Effector memory CD4-positive, alpha-beta T cell (primary cell): ENCODE measurements at places on chromosomes 1 and 21.

GRCh38 chr1:164628772-164629171 lies 69.8 kb downstream of the PBX1 start:
- H3K4me3 ChIP-seq, result no peak overlapping the region
- no peaks in the 10 kb centered on the region for H3K27me3 ChIP-seq
- no peak overlapping the region for H3K27ac ChIP-seq
- no peaks in the 10 kb centered on the region for H3K4me1 ChIP-seq

GRCh38 chr1:21077085-21077484 lies 99.6 kb downstream of the EIF4G3 start:
- H3K27me3 ChIP-seq, result no peaks in the 10 kb centered on the region
- no peaks in the 10 kb centered on the region for H3K4me1 ChIP-seq
- no peak for DNase-seq
- no peak overlapping the region for H3K4me3 ChIP-seq

- DNase-seq, result no peak
- H3K4me1 ChIP-seq, result peaks cover 29% of the 10 kb centered on the region
- no peaks in the 10 kb centered on the region for H3K27me3 ChIP-seq
- no peaks in the 10 kb centered on the region for H3K36me3 ChIP-seq
- H3K27ac ChIP-seq, result no peak overlapping the region
These were observed 30.9 kb downstream of the SELL start for GRCh38 chr1:169680377-169681019.

DNA sequence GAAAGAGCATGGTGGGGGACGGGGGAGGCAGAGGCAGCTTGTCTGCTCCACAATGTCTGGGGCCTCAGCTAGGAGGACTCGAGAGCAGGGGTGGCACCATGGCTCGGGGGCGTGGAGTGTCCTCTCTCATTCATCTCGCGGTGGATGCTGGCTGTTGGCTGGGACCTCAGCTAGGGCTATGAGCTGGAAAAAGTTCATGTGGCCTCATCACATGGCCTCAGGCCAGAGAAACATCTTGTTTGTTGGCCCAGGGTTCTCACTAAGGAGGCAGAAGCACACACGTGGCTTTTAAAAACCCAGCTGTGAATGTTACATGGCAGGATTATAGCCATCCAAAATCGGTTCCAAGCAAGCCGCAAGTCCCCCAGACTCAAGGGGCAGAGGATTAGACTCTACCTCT lies 6.2 kb upstream of the CENPS start:
- no peaks in the 10 kb centered on the region for H3K27me3 ChIP-seq
- peaks cover 13% of the 10 kb centered on the region for H3K36me3 ChIP-seq
- no peak overlapping the region for H3K4me3 ChIP-seq
- no peak overlapping the region for H3K27ac ChIP-seq
- H3K4me1 ChIP-seq, result peaks cover 5% of the 10 kb centered on the region

- H3K36me3 ChIP-seq, result no peaks in the 10 kb centered on the region
- H3K27me3 ChIP-seq, result peaks cover 3% of the 10 kb centered on the region
- H3K4me3 ChIP-seq, result no peak overlapping the region
- no peaks in the 10 kb centered on the region for H3K4me1 ChIP-seq
- H3K27ac ChIP-seq, result no peak overlapping the region
- no peak for DNase-seq
These were observed 93.5 kb downstream of the MRPL39 start for GRCh38 chr21:25513810-25514209.

DNA sequence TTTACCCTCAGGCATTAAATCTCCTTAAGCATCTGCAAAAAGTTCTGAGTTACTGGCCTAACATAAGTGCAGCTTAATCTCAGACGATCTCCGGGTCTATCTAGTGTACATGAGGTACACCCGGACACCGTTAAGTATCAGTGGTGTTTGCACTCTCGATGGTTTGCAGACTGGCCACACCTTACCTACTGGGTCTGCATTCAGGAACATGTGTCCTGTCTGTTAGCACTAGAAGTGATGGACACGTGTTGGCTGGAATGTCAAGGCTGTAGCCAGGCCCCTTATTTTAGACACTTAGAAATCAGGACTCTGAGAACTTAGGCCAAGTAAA lies 783 bp upstream of the AGL start:
- no peaks in the 10 kb centered on the region for H3K36me3 ChIP-seq
- H3K27me3 ChIP-seq, result no peaks in the 10 kb centered on the region
- H3K4me1 ChIP-seq, result peaks cover 6% of the 10 kb centered on the region
- H3K4me3 ChIP-seq, result peak overlapping the region; percentile 93

GRCh38 chr1:198918920-198919319 lies 280.1 kb downstream of the PTPRC start:
- peaks cover 6% of the 10 kb centered on the region for H3K4me1 ChIP-seq
- H3K27me3 ChIP-seq, result no peaks in the 10 kb centered on the region
- H3K27ac ChIP-seq, result no peak overlapping the region
- no peaks in the 10 kb centered on the region for H3K36me3 ChIP-seq
- H3K4me3 ChIP-seq, result no peak overlapping the region

DNA sequence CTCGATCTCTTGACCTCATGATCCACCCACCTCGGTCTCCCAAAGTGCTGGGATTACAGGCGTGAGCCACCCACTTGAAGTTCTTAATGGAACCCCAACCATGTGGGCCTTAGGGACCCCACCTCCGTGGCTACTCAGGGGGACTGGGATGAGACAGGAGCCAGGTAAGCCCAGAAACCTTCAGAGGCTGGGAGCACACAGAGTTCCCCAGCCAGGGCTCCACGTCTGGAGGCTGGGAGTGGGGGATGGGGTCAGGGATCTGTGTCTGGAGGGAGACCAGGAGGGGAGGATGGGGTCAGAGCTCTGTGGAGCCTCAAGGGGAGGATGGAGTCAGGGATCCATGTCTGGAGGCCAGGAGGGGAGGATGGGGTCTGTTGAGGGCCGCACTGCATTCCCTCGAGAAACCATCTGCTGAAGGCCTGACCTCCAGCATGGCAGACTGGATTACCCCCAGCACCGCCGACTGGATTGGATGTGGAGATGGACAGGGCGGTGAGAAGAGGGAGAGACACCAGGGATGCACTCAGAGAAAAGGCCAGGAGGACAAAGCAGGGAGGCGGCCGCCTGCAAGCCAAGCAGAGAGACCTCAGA lies 2.1 kb upstream of the FTCD start:
- H3K27me3 ChIP-seq, result no peaks in the 10 kb centered on the region
- no peaks in the 10 kb centered on the region for H3K36me3 ChIP-seq
- no peak for DNase-seq

DNA sequence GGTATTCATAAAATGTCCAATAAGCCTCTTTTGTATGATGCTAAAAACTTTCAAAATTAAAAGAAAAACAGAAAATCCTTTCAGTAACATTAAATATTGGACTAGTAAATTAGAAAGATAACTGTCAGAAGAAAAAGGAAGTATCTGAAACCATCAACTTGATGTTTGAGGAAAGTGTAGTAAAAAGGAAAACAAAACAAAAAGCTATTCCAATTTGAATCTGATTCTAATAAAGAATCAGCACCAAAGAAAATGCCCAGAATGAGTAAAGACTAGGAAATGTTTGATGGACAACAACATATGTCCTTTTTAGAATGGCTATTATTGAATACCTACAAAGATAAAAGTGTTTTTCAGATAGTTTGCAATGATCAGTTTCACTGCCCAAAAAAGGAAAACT lies 79.9 kb upstream of the RBM34 start:
- H3K4me3 ChIP-seq, result no peak overlapping the region
- H3K4me1 ChIP-seq, result peaks cover 3% of the 10 kb centered on the region
- no peak overlapping the region for H3K27ac ChIP-seq

- DNase-seq, result no peak
- H3K27me3 ChIP-seq, result no peaks in the 10 kb centered on the region
- no peak overlapping the region for H3K4me3 ChIP-seq
- no peaks in the 10 kb centered on the region for H3K36me3 ChIP-seq
These were observed 49.7 kb upstream of the IFI44L start for GRCh38 chr1:78570539-78570938.

- peaks cover 98% of the 10 kb centered on the region for H3K4me1 ChIP-seq
- H3K27ac ChIP-seq, result peak overlapping the region; percentile 32
- DNase-seq, result no peak
- H3K27me3 ChIP-seq, result no peaks in the 10 kb centered on the region
- no peak overlapping the region for H3K4me3 ChIP-seq
These were observed 7.4 kb downstream of the MEF2D start for GRCh38 chr1:156493154-156493631.

- no peaks in the 10 kb centered on the region for H3K27me3 ChIP-seq
- no peaks in the 10 kb centered on the region for H3K36me3 ChIP-seq
- H3K27ac ChIP-seq, result no peak overlapping the region
These were observed 35.8 kb downstream of the SPEN start for GRCh38 chr1:15883326-15883725.

- DNase-seq, result no peak
- H3K27ac ChIP-seq, result no peak overlapping the region
- no peak overlapping the region for H3K4me3 ChIP-seq
- no peaks in the 10 kb centered on the region for H3K27me3 ChIP-seq
- no peaks in the 10 kb centered on the region for H3K36me3 ChIP-seq
- no peaks in the 10 kb centered on the region for H3K4me1 ChIP-seq
These were observed 19.3 kb downstream of the TP73 start for GRCh38 chr1:3671371-3672180.

GRCh38 chr21:19981938-19982337 lies 1016.3 kb upstream of the NCAM2 start:
- no peak overlapping the region for H3K27ac ChIP-seq
- H3K27me3 ChIP-seq, result no peaks in the 10 kb centered on the region
- no peaks in the 10 kb centered on the region for H3K4me1 ChIP-seq

DNA sequence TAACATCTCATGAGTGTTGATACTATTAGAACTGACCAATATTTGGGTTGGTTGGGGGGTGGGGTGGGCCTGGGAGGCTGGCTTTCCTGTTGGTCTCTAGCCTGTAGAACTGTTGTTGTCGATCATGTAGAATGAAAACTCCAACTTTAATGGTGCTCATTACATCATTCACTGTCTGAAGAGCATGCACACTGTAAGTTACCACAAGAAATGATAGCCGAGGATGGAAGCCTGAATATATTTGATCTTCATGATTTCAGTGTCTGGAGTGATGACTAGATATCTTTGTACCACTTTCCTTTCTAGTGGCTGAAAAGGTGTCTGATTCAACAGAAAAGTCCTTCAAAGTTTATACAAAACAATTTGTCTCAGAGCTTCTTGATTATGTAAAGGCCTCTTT lies 123.6 kb downstream of the XCL2 start:
- H3K4me1 ChIP-seq, result peaks cover 6% of the 10 kb centered on the region
- H3K27ac ChIP-seq, result peak overlapping the region; percentile 61
- H3K4me3 ChIP-seq, result no peak overlapping the region
- DNase-seq, result no peak
- no peaks in the 10 kb centered on the region for H3K36me3 ChIP-seq

DNA sequence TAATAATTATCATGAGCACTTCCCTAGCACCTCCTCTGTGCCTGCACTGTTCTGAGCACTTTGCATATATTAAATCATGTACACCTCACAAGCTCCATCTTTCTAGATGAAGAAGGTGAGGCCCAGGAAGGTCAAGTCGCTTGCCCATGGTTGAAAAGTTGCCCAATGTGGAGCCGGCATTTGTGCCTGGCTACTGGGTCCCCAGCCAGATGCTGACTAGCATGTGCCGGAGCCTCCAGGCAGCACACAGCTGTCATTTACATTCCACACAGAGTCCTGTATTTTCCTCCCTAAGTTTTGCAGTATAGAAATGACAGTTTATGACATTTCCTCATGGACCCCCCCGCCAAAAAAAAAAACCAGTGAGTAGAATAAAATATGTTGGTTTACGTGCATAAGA lies 94.3 kb downstream of the BCAR3 start:
- no peak overlapping the region for H3K27ac ChIP-seq
- DNase-seq, result no peak
- H3K4me1 ChIP-seq, result no peaks in the 10 kb centered on the region
- no peaks in the 10 kb centered on the region for H3K36me3 ChIP-seq
- H3K4me3 ChIP-seq, result no peak overlapping the region
- no peaks in the 10 kb centered on the region for H3K27me3 ChIP-seq

DNA sequence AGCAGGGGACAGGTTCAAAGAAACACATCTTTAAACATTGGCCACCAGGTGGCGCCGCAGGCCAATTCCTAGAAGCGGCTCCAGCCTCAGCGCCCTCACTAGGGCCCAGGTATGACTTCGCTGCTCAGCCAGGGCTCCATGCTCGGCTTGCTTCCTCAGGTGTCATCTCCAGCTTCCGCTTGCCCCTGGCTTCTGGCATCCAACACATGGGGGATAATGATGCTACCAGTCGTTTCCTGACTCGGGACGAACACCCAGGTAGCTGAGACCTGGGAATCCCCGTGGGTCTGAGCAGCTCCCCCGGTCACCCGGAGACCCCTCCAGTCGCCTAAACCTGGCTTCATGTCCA lies 8.5 kb upstream of the MEX3A start:
- peaks cover 2% of the 10 kb centered on the region for H3K4me1 ChIP-seq
- peak; percentile 86 for DNase-seq
- peaks cover 4% of the 10 kb centered on the region for H3K27me3 ChIP-seq

- H3K4me1 ChIP-seq, result no peaks in the 10 kb centered on the region
- DNase-seq, result no peak
- H3K27me3 ChIP-seq, result no peaks in the 10 kb centered on the region
- H3K4me3 ChIP-seq, result no peak overlapping the region
- H3K36me3 ChIP-seq, result no peaks in the 10 kb centered on the region
- H3K27ac ChIP-seq, result no peak overlapping the region
These were observed 440.9 kb downstream of the PRDM2 start for GRCh38 chr1:14140831-14141401.

GRCh38 chr1:85708829-85709227 lies 595 bp upstream of the ZNHIT6 start:
- peaks cover 5% of the 10 kb centered on the region for H3K36me3 ChIP-seq
- DNase-seq, result no peak
- H3K4me3 ChIP-seq, result peak overlapping the region; percentile 93
- H3K4me1 ChIP-seq, result peaks cover 13% of the 10 kb centered on the region

- no peak overlapping the region for H3K27ac ChIP-seq
- no peaks in the 10 kb centered on the region for H3K27me3 ChIP-seq
- H3K36me3 ChIP-seq, result no peaks in the 10 kb centered on the region
- no peak for DNase-seq
These were observed 60.6 kb downstream of the NUF2 start for GRCh38 chr1:163382395-163382794.

DNA sequence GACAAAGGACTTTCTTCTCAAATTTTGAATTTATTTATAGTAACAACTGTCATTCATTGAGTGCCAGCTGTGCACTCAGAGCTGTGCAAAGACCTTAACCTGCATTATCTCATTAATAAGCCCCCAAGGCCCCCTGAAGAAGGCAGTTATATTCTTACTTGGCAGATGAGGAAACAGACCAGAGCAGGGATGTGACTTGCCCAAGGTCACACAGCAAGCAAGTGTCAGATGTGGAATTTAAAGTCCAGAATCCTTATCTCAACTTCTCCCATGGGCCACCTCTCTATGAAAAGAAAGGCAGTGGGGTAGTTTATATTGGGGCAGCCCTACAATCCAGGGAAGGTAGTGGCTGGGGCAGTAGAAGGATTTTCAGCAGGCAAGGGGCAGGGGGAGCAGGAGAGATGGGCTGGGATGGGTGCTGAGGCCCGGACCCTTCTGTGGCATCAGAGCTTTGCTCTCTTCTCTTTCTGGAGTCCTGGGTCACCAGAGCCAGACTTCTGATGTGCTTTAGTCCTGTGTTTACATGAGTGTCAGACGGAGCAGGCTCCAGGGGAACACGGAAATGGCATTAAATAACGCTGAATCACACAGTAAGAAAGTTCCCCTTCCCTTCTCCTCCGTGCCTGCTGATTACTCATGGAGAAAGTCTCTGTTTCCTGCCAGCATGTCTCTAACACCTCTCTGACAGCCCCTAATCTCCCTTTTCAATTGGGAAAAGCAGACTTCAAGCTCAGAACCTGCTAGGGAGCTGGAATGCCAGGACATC lies 39.5 kb downstream of the EPHB2 start:
- H3K27me3 ChIP-seq, result no peaks in the 10 kb centered on the region
- DNase-seq, result no peak
- H3K27ac ChIP-seq, result no peak overlapping the region
- no peaks in the 10 kb centered on the region for H3K4me1 ChIP-seq
- no peak overlapping the region for H3K4me3 ChIP-seq
